ENCODE measurements at places on chromosomes 4 and X. TPM values are rescaled to one million over a fixed set of nuclear protein-coding genes. Genes with fewer than 3 reads are reported as not detected.

The DUSP21 gene
- not detected for total RNA-seq

The AKAP17A gene
- total RNA-seq = 53.7 TPM

The IDUA gene
- 27.5 TPM for total RNA-seq

The ZDHHC15 gene
- total RNA-seq = 3.1 TPM

The PDZD11 gene
- total RNA-seq = 18.7 TPM

The SPATA18 gene
- total RNA-seq = 4.7 TPM

The EFHC2 gene
- 0.84 TPM for total RNA-seq

The EVC gene
- total RNA-seq = 33.3 TPM

The GLRA2 gene
- total RNA-seq = not detected

The SCOC gene
- 38.5 TPM for total RNA-seq

DNA sequence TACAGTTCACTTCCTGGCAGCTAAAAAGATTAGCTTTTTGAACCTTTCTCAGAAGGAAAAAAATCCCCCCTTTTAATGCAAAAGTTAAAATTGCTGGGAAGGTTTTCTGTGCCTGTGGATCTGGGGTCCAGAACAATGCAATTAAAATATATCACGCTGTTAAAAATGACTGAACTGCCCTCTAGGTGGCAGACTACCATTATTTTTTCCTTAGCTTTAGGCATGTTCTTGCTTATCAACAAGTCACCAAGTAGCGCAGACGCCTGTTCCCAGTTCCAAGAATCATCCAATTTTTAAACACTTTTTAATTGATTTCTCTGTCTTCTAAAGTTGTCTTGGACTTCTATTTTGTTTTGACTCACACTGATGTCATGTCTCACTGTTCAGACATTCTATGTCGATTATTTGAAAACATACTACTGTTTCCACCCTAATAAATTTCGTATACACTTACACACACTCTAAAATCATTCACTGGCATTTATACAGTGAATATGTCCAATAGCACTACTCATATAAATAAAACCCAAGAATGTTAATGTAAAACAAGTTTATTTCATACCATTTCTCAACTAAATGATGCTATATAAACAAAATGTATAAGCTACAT lies 661.6 kb downstream of the RAPGEF2 start:
- no peak for DNase-seq

- DNase-seq = no peak
These were observed 12.8 kb upstream of the F8A1 start for GRCh38 chrX:154873329-154873728.

GRCh38 chr4:87783781-87784180 lies 15.6 kb upstream of the IBSP start:
- DNase-seq = no peak

DNA sequence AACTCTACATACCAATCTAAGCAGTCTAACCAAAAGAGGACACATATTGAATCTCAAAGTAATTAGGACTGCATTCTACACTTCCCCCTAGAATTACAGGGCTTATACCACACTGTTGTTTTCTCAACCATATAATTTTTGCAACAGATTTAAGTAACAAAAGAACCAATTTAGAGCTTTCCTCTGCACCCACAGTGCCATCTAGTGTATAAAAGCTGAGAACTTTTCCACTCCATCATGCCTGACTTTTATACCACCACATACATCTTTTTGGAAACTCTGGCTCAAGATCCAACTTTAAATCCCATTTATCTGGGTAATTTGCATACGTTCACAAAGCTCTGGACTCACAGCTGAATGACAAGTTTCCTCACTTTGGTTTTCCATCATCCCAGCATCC lies 99.5 kb downstream of the EFHC2 start:
- DNase-seq = no peak

DNA sequence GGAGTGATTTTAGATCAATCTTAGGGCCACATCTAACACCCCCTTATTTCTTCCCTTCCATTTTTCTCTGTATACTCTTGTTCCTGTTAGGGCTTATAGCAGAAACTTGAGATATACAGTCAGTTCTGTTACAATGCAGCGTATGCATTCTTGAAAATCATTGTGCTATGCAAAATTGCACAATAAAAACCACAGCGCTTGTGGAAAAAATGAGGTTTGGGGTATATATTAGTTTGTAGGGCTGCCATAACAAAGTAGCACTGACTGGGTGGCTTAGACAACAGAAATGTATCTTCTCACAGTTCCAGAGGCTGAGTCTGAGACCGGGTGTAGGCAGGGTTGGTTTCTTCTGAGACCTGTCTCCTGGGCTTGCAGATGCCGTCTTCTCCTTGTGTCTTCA lies 59.0 kb downstream of the WWC2 start:
- DNase-seq = no peak

- DNase-seq = no peak
These were observed 433 bp upstream of the COQ2 start for GRCh38 chr4:83285055-83285407.

DNA sequence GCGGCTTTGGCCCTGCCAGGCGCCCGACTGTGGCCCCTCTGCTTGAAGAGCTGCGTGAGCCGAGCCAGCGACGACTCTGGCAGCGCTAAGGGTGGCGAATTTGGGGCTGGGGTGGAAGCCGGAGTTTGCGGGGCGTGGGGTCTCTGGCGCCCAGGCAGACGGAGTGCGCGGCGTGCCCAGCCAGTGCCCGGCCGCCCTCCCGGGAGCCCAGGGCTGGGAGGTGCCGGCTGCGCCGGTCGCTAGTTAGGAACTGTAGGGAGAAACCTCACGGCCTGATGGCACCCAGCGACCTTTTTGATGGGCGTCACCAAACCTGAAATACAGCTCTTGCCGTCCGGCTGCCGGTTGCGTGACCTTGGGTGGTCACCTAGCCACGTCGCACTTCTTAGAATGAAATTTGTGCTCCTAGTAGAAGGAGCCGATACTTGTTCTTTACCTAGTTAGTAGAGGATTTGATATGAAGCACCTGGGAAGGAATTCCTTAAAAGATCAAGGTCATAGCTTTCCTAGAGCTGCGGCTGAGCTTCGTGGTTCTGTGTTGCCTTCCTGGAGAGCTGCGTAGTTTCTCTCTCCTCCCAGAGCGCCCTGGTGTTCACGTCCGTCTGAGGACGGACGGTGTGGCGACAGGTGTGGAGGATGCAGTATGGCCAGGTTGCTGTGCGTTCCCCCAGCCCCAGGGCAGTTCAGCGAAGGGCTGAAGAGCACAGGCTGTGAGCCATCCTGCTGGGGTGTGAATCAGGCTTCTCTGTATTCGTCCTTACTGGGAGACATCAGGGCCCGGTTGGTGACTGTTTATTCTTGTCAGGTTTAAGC lies 680 bp downstream of the MAEA start:
- peak; percentile 49 for DNase-seq

GRCh38 chr4:1767061-1767769 lies 25.9 kb upstream of the FGFR3 start:
- no peak for DNase-seq

- DNase-seq = no peak
These were observed 9.5 kb upstream of the HUWE1 start for GRCh38 chrX:53695946-53696549.

Measured in aorta (tissue), 5 donors.